ENCODE measurements at places on chromosomes 16 and 17. TPM values are rescaled to one million over a fixed set of nuclear protein-coding genes. Genes with fewer than 3 reads are reported as not detected.

DNA sequence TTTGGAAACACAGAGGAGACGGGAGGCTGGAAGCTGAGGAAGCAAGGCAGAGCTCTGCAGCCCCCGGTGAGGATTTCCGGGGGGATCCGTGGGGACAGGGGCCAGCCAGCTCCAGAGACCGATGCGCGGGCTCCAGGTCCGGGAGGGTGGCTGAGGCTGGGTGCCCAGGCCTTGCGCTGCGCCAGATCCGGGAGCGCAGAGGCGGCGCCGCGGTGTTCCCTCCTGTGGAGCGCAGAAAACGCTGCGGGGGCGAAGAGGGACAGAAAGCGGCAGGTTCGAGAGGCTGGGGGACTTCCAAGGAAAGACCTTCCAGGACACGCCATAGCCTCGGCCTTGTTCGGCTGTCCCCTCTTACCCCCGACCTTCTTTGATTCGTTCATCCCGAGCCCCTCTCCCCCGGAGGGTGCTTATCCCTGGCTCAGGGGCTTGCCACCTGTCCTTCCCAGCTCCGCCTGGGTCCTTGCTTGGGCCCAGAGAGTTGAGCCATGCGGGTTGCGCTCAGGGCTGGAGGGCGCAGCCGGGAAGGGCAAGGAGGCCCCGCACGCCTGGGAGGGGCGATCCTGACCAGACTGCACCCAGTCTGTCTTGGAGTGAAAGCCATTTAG, 697 bp upstream of the SHISA9 start:
- H3K4me3 ChIP-seq, result no peak overlapping the region
- no peak for DNase-seq
- peaks cover 35% of the 10 kb centered on the region for H3K27me3 ChIP-seq
- no peaks in the 10 kb centered on the region for H3K36me3 ChIP-seq
- peaks cover 10% of the 10 kb centered on the region for H3K4me1 ChIP-seq
- no peak overlapping the region for H3K27ac ChIP-seq

- peak; percentile 92 for DNase-seq
- peaks cover 43% of the 10 kb centered on the region for H3K4me1 ChIP-seq
- peak overlapping the region; percentile 74 for H3K4me3 ChIP-seq
- H3K36me3 ChIP-seq, result no peaks in the 10 kb centered on the region
- no peak overlapping the region for H3K27ac ChIP-seq
These were observed 44.3 kb downstream of the TBC1D16 start for GRCh38 chr17:79991140-79991923.

- no peak overlapping the region for H3K4me3 ChIP-seq
- no peak overlapping the region for H3K27ac ChIP-seq
- no peaks in the 10 kb centered on the region for H3K4me1 ChIP-seq
- no peaks in the 10 kb centered on the region for H3K36me3 ChIP-seq
- no peak for DNase-seq
These were observed 847.4 kb upstream of the EEF2KMT start for GRCh38 chr16:5944971-5945370.

DNA sequence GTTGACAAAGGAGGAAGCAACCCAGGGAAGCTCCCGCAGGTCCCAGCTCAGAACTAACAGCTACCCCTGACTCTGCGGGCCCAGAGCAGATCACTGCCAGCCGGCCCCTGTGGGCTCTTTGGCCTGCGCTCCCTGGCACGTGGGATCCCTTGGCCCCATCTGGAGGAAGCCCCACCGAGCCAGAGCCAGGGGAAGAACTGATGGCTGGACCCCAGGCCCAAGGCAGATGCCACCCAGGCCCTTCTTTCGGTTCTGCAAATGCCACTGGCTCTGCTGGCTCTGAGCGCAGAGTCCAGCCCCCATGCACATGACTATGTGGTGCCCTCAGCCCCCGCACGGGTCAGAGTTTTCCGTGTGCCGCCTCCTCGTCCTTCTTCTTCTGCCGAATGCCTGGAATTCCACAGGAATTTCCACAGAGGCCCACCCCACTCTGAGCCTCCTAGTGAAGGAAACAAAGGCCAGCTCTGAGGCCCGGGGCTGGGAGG, 35.8 kb upstream of the SNN start:
- no peaks in the 10 kb centered on the region for H3K36me3 ChIP-seq
- no peak overlapping the region for H3K27ac ChIP-seq
- H3K4me1 ChIP-seq, result peaks cover 8% of the 10 kb centered on the region
- no peak for DNase-seq
- no peak overlapping the region for H3K4me3 ChIP-seq

DNA sequence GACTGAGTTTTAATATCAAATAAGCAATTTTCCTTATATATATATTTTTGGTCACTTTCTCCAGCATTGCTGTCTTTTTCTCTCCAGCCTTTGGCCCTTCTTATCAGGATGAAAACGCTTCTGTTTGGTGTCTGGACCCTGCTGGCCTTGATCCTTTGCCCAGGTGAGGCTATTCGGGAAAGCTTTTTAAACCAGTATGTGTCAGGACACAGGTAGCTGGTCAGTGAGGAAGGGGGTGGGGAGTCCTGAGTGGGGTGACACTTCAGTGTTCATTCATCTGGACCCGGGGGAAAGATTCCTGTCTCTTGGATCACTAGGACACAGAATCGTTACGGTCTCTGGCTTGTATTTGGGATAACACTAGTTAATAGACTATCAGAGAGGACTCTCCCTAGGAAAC, 12.2 kb upstream of the SMARCD2 start:
- DNase-seq, result no peak
- no peaks in the 10 kb centered on the region for H3K36me3 ChIP-seq
- H3K4me3 ChIP-seq, result no peak overlapping the region
- peaks cover 1% of the 10 kb centered on the region for H3K27me3 ChIP-seq
- no peaks in the 10 kb centered on the region for H3K4me1 ChIP-seq

DNA sequence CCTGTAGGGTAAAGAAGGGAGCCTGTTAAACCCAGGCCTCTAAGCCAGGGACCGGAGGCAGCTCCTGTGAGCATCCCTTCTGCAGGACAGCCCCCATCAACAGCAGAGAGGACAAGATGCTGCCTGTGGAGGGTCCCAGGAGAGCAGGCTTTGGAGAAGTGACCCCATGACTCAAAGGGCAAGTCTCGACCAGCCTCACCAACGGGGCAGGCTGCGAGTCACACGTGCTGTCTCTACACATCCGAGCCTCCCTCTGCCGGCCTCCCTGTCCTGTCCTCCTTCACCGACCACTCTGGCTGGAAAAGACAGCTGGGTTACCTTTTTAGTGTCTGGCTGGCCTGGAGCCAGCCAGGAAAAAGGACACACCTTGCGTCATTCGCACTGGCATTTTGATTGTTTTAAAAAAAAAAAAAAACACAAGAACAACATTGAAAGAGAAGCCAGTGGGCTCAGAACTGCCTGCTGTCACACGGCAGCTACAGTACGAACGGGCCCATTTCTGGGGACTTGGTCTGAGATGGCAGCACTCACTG, 74.5 kb upstream of the RCVRN start:
- H3K4me1 ChIP-seq, result no peaks in the 10 kb centered on the region
- H3K36me3 ChIP-seq, result no peaks in the 10 kb centered on the region
- no peak overlapping the region for H3K4me3 ChIP-seq
- H3K27ac ChIP-seq, result no peak overlapping the region
- no peak for DNase-seq

GRCh38 chr17:82910041-82910481, 70.2 kb upstream of the ZNF750 start:
- no peaks in the 10 kb centered on the region for H3K27me3 ChIP-seq
- H3K4me1 ChIP-seq, result no peaks in the 10 kb centered on the region

Gene ARL4D
- total RNA-seq, result 14.3 TPM

DNA sequence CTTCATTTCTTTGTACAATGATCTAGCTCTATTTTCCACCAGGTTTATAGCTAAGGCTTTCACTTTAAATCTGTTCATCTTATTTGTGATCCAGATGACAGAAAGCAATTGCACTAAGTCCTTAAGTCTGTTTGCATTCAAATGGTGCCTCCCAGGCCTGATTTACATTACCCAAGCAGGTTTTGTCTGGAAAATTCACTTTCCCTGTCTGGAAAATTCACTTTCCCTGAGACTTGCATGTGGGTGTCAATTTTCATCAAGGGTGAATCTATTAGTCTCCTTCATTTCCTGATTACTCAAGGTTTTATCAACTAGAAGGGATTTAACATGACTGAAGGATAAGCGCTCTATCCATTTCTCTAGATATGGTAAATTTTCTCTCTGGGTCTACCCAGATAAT, 1480.2 kb upstream of the GOT2 start:
- H3K27me3 ChIP-seq, result no peaks in the 10 kb centered on the region
- H3K36me3 ChIP-seq, result no peaks in the 10 kb centered on the region
- H3K4me1 ChIP-seq, result no peaks in the 10 kb centered on the region
- H3K4me3 ChIP-seq, result no peak overlapping the region
- DNase-seq, result no peak
- H3K27ac ChIP-seq, result no peak overlapping the region

GRCh38 chr16:19377864-19378263, 39.8 kb upstream of the TMC5 start:
- H3K27ac ChIP-seq, result no peak overlapping the region
- no peak for DNase-seq
- peaks cover 7% of the 10 kb centered on the region for H3K4me1 ChIP-seq
- H3K36me3 ChIP-seq, result no peaks in the 10 kb centered on the region

Gene HNF1B
- total RNA-seq, result 1.3 TPM

- H3K36me3 ChIP-seq, result no peaks in the 10 kb centered on the region
- H3K27me3 ChIP-seq, result peaks cover 4% of the 10 kb centered on the region
- peak; percentile 62 for DNase-seq
- H3K4me1 ChIP-seq, result no peaks in the 10 kb centered on the region
- no peak overlapping the region for H3K4me3 ChIP-seq
- H3K27ac ChIP-seq, result no peak overlapping the region
These were observed 17.5 kb downstream of the CACNG3 start for GRCh38 chr16:24273508-24274182.

DNA sequence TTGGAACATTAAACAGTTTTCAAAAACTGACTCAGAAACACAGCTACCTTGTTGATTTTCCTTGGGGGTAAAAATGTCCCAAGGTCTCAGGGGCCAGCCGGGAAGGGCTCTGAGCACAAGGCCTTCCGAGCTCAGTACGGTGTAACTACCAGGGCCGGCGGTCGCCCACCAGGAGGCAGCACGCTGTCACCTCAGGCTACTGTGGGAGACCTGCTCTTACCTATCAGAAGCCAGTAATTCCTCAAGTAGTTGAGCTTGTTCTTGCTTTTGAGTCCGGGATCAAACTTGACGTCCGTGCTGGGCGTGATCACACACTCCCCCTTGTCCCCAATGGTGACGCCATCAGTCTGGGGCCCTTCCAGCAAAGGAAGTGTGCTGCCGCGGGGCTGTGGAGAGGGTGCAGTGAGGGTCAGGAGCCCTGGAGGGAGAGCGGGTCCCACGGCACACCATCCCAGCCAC, 43.4 kb upstream of the ICAM2 start:
- no peak overlapping the region for H3K27ac ChIP-seq
- H3K4me3 ChIP-seq, result no peak overlapping the region
- H3K27me3 ChIP-seq, result no peaks in the 10 kb centered on the region
- H3K4me1 ChIP-seq, result peaks cover 21% of the 10 kb centered on the region
- peaks cover 15% of the 10 kb centered on the region for H3K36me3 ChIP-seq

DNA sequence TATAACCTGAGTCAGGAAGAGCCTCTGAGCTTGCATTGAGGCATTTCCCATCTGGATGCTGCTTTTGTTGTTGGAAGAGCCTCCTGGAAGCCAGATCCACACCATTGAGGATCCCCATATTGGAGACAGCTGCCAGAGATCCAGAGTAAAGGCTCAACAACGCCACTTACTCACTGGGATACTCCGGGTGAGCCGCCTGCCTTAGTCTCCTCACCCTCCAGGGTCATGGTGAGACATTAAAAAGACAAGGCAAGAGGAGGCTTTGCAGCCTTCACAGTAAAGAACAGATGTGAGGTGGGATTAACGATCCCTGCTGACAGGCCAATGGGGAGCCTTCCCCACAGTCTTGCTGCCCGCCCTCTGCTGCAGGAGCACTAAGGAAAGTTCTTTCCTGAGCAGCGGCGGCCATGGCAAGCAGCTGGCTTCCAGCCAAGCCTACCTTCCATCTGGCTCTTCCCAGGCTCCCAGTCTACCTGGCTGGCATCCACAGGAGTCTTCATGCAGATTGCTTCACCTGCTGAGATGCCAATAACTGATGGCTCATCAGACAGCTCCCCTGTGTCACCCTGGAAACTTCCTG, 198.5 kb downstream of the CYLD start:
- no peaks in the 10 kb centered on the region for H3K36me3 ChIP-seq
- H3K4me1 ChIP-seq, result no peaks in the 10 kb centered on the region
- H3K27me3 ChIP-seq, result no peaks in the 10 kb centered on the region
- no peak for DNase-seq

DNA sequence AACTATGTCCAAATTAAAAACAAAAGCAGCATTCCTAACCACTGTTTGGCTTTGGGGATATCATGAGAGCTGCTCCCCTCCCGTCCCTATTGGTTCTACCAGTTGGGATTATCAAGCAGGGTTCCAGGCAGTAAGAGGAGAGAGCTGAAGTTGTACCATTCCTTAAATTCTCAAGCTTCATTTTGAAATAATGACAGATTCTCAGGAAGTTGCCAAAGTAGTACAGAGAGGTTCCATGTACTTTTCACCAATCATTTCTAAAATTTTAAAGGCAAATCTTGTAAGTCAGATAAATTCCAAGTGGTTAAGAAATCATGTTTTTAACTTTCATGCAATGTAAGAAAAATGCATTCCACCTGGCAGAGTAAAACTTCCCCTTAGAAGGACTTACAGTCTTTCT, 36.9 kb downstream of the TEX2 start:
- H3K36me3 ChIP-seq, result no peaks in the 10 kb centered on the region
- H3K27me3 ChIP-seq, result no peaks in the 10 kb centered on the region
- no peak overlapping the region for H3K4me3 ChIP-seq
- H3K27ac ChIP-seq, result no peak overlapping the region
- DNase-seq, result no peak

DNA sequence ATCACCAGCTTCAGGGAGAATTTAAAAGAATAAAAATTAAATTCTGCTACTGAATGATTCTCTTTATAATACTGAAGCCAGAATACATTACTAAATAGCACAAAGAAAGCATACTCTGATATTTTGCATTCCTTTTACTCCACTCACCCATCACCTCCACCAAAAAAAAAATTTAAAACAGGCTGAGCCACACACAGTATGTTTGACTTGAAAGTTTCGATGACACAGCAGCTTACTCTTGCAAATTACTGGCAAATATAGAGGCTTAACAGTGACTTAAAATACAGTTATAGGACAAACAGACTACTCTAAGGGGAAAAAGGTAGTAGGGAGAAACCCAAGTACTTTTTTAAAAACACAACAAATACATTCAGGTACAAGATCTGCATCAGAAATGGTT, 39.2 kb downstream of the GPATCH8 start:
- no peaks in the 10 kb centered on the region for H3K27me3 ChIP-seq
- peaks cover 13% of the 10 kb centered on the region for H3K36me3 ChIP-seq
- DNase-seq, result no peak
- H3K4me1 ChIP-seq, result no peaks in the 10 kb centered on the region
- H3K27ac ChIP-seq, result no peak overlapping the region

DNA sequence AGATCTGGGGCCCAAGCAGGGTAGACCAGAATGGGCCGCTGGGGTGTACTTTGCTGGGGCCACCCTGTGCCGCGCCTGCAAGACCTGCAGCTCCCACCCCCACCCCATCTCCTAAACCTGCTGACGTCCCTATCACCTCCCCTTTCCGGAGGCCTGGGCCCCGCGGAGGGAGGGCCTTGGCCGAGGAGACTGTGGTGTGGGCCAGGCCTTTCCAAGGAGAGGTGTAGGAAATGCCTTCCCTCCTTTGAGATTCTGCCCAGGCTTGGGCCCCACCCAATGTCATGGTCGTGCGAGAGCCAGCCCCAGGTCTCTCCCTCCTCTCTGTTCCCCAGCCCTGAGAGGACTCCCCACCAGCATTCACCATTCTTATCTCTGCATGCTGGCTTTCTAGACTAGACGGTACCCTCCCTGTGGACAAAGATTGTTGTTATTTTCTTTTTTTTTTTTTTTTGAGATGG, 3.9 kb upstream of the WFIKKN2 start:
- peaks cover 4% of the 10 kb centered on the region for H3K27me3 ChIP-seq
- no peak for DNase-seq
- H3K4me1 ChIP-seq, result no peaks in the 10 kb centered on the region
